ENCODE measurements at places on chromosomes 3 and 15.

DNA sequence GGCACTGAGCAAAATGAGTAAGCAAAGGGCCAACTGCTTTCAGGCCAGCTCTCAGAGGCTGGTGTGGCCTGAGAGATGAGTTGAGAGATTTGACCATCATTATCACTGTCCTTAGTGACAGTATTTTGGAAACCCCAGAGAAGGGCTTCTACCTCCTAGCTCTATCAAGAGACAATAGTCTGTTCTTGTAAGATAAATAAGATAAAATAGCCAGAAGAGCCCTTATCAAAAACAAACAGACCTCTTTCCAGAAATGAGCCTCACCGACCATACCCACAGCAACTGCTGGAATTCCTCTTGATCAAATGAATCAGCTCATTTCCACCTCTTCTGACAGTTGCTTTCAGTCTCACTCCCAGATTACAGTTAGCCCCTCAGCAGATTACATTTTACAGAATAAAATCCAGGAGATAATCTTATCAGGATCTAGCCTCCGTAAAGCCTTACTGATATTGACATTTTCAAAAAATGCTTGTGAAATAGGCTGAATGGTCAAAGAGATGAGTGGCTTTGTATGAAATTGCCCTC lies 4.5 kb downstream of the HDC start:
- no peak for DNase-seq

DNA sequence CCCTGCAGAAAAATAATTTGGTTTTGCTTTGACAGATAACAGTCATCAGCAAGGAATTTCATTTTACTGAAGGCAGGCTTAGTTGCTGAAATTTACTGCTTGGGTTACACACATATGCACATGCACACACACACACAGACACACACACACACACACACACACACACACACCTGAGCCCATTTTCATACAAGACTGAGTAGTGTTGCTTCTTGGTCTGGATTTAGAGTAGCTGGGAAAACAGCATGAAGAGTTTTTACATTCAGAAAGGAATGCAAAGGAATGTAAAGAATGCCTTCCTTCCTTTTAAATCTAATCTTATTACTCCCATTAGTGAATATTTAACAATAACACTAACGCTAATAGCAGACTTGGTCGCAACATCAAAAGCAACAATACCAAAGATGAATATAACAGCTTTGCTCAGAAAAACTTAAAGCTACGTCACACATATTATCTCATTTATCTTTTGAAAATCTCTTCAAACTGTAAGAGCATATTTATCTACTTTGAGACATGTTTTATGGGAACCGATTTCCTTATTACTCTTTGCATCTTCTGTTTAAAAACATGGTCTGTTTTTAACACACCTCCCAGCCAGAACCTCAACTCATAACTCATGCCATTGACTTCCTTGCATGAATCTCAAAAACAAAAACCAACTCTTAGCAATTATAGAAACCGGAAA lies 32.5 kb downstream of the RFTN1 start:
- no peak for DNase-seq

DNA sequence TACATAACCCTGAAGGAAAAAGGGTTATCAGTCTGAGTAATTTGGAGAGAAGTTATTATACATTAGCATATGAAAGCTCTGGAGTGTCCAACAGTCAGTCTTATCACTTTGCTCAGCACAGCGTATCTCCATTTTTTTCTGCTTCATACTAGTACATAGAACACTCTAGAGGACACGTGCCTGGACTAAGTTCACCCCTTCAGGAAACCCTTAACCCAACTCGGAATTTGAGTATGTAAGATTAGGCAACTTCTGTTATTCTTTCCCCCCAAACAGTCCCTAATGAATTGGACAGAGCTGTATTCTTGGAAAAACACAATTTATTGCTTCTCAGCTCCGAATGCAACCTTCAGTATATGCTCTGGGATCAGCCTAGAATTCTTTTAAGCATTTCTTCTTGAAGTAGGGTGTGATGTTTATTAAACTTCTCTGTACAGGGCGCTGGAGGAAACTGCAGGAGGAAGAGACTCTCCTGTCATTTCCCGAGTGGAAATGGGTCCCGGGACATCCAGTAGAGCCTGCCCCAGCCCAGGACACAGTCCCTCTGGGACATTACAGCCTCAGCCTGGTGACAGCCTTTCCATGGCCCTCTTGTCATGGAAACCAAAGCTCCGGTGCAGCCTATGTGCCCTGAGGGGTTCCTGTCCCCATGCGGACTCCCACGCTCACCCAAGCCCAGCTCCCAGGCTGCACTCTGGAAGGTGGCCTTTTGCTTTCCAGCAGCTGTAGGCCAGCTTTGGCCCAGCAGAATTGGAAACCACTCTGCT lies 37.3 kb upstream of the CMTM8 start:
- DNase-seq = no peak

GRCh38 chr3:12541625-12542024 lies 3.7 kb downstream of the MKRN2OS start:
- no peak for DNase-seq

DNA sequence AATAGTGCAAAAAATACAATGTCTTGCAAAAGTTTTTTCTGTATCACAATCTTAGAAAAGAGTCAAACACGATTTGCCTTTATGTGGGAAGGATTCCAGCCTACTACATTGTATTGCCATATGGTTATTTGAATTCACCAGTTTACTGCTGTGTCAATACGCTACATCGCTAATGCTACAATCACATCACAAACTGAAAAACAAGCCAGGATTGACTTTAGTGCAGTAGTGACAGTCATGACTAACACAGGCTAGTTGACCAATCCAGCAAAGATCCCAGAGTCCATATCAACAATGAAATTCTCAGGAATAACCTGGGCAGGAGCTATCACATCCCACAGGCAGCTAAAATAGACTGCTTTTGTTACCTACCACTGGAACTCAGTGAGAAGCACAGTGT lies 67.0 kb downstream of the IL12A start:
- no peak for DNase-seq

GRCh38 chr3:171458071-171458863 lies 1.9 kb downstream of the TNIK start:
- DNase-seq = peak; percentile 14

DNA sequence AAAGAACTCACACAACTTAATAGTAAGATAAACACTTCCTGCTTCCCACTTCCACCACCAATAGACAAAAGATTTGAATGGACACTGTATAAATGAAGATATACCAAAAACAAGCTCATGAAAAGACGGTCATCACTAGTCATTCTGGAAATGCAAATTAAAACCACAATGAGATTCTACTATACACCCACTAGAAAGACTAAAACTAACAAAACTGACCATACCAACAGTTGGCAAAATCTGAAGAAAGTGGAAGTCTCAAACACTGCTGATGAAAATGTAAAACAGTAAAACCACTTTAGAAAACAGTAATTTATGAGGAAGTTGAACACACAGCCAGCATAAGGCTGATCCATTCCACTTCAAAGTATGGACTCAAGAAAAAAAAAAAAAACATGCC lies 35.6 kb upstream of the CD96 start:
- no peak for DNase-seq

DNA sequence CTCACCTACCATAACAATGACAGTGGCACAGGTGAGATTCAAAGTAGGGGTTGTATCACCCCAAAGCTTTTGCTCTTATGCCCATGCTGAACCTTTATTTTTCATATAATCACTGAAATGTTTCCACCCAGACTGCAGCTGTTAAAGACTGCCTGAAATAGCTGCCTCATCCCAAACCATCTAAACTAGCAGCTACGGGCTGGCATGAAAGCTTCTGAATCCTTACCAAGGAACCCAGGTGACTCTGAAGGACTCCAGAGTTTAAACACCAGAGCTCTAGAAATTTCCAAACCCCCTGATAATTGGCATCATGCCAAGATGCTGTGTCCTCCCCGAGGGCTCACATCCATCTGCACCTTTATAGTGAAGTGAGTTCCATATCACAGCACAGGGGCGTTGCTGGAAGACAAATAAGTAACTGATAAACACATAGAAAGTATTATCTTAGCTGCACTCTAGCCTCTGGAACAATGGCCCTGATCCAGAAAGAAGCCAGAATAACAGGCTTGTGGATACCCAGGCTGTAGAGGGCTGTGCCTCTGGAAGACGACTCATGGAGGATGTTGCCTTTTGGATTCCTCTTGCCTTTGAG lies 238.9 kb downstream of the CADPS start:
- DNase-seq = no peak

DNA sequence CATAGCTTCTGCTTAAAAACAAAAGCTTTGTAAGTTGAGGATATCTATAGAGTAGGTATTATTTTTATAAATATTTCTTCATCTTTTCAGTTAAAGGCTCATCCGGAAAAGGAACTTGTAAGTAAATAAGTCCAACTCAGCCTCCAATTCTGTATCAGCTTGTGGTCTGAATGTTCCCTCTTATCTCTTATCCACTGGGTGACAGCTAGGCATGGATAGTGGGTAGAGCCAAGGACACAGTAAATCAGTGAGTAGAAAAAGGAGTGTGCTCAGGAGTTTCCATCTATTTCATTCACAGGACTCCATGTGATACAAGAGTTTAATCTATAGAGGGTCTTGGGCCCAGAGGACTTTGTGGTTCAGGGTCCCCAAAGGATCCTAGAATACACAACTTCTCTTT lies 50.9 kb downstream of the FRMD5 start:
- DNase-seq = no peak

GRCh38 chr3:153673853-153674252 lies 447.3 kb upstream of the ARHGEF26 start:
- DNase-seq = no peak

DNA sequence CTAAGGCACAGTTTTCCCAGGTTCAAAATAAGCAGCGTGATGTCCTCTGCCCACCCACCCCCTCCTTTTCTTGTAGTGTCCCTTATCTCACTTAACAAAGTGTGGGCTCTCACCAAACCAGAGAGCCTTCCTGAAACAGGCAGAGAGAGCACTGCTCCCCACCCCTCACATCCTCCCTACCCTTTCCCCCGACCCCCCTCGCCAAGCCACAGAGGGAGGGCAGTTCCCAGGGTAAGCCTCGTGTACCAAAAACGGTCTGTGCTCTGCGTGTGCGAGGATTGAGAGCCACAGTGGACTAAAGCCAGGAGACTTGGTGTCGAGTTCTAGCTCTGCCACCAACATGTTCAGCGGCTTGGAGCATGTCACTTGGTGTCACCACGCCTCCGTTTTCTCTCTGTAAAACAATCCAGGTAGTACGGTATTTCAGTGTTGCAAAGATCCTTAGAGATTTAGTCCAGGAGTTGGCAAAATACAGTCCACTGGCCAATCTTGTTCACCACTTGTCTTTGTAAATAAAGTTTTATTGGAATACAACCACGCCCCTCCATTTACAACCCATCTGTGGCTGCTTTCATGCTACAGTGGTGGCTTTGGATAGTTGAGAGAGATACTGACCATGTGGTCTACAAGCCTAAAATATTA lies 249.9 kb downstream of the OPA1 start:
- DNase-seq = no peak

GRCh38 chr3:127663151-127663550 lies 9.6 kb upstream of the ABTB1 start:
- no peak for DNase-seq
